Stimulated activated effector memory CD8-positive, alpha-beta T cell treated with anti-CD3 and anti-CD28 coated beads, Interleukin-12 subunit alpha, Interleukin-12 subunit beta, amount 100 ng/mL, for 72 hours (primary cell): ENCODE measurements at places on chromosomes 3 and 15.

DNA sequence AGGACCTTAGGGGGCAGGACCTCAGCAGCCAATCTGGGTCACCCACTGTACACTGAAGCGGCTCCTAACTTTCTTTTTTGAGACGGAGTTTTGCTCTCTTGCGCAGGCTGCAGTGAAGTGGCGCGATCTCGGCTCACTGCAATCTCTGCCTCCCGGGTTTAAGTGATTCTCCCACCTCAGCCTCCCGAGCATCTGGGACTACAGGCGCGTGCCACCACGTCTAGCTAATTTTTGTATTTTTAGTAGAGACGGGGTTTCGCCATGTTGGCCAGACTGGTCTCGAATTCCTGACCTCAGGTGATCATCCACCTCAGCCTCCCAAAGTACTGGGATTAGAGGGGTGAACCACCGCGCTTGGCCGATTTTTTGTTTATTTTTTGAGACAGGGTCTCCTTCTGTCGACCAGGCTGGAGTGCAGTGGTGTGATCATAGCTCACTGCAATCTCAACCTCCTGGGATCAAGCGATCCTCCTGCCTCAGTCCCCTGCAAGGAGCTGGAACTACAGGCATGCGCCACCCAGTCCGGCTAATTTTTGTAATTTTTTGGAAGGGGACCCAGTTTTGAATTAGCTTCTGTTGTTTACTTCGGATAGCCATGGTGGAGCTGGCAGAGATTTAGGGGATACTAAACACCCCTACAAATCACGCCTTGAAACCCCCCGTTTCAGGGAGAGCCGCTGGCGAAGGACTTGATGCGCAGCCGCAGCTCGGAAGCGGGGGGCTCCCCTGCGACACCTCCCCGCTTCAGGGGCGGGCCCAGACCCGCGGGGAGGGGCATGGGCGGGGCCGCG lies 1.5 kb upstream of the CLK3 start:
- DNase-seq = no peak

GRCh38 chr15:36951731-36952247 lies 148.6 kb downstream of the MEIS2 start:
- DNase-seq = no peak

- no peak for DNase-seq
Observed at GRCh38 chr3:168036619-168037018, 59.1 kb downstream of the GOLIM4 start.

GRCh38 chr3:186360779-186361178 lies 1.3 kb downstream of the DGKG start:
- no peak for DNase-seq

GRCh38 chr3:133410191-133410892 lies 10.5 kb downstream of the BFSP2 start:
- DNase-seq = no peak

- DNase-seq = no peak
Observed at GRCh38 chr15:34889476-34889875, 80.1 kb downstream of the AQR start.

GRCh38 chr3:71438071-71438685 lies 145.3 kb downstream of the FOXP1 start:
- DNase-seq = no peak

GRCh38 chr3:174436367-174436766 lies 422.8 kb upstream of the NAALADL2 start:
- no peak for DNase-seq

DNA sequence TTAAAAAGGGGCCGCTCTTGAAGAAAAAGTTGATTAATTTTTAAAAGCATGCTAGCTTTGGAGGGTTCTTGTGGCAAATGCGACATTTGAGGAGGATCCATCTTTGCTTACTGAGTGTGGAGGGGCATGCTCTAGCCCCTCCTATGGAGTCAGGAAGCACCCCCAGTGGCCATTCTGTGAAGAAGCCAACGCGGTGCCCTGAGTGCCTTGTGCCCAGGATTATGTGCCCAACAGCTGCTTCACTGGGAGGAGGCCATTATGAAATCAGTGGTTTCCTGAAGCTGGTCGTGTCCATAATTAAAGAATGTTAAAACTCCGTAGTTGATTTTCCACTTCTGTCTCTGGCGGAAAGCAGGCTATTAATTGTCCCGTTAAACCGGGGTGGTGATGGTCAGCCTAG lies 69.1 kb upstream of the TNFAIP8L3 start:
- DNase-seq = no peak
